ENCODE measurements at places on chromosomes 6 and 20.

- DNase-seq, result no peak
Observed at GRCh38 chr6:149852180-149852579, 12.0 kb downstream of the LRP11 start.

DNA sequence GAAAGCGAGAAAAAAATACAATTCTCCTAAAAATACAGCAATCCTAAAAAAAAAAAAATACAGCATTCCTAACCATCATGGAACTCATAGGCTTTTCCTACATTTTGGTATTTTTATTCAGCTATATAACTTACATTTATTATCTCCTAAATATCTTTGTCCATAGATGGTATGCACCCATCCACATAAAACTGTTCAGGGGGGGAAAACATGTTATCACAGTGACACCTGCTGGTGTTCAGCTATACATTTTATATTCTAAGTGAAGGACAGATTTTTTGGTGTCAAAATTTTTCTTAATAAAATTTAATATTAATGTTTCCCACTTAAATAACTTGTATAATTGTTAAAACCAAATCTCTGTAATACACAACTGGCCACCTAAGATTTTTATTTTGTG, 58.0 kb downstream of the BLOC1S5 start:
- DNase-seq, result no peak

GRCh38 chr20:64157878-64158277, 6.4 kb upstream of the MYT1 start:
- DNase-seq, result no peak

- DNase-seq, result no peak
Observed at GRCh38 chr6:149194820-149195558, 122.5 kb upstream of the TAB2 start.

DNA sequence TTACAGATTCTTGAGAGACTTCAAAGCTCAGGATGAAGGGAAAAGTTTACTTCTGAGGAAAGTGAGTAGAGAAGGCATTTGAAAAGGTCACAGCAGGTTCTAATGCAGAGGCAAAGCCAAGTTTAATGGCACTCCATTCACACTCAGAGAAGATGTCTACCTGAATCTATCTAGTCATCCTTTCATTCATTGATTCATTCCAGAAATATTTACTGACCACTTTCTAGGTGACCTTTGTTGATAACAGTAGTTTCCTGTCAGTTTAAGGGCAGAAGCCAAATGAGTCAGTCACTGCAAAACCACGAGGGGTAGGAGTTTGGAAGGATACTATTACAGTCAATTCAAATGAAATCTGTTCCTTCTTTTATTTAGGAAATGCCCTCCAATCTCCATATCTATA, 30.8 kb downstream of the FBXO5 start:
- DNase-seq, result no peak

GRCh38 chr6:128241216-128241615, 279.2 kb downstream of the PTPRK start:
- DNase-seq, result peak; percentile 25

DNA sequence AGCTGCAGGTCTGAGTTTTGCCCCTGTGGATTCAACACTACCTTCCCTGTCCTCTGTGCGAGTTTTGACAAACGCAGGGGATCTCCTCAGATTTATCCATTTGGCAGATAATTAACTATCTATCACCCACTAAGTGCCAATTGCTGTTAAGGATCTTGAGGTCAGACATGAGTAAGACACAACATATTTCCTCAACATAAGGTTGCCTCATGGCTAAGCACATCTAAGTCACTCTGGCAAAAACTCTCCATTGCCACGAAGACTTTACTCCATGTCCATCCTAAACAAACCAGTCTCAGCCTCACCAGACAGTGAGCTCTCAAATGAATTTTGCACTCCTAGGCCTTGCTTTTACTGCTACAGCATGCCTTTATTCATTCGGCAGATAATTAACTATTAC, 408.4 kb downstream of the MAFB start:
- DNase-seq, result no peak

- no peak for DNase-seq
Observed at GRCh38 chr20:38452880-38453624, 17.9 kb upstream of the SNHG17 start.

DNA sequence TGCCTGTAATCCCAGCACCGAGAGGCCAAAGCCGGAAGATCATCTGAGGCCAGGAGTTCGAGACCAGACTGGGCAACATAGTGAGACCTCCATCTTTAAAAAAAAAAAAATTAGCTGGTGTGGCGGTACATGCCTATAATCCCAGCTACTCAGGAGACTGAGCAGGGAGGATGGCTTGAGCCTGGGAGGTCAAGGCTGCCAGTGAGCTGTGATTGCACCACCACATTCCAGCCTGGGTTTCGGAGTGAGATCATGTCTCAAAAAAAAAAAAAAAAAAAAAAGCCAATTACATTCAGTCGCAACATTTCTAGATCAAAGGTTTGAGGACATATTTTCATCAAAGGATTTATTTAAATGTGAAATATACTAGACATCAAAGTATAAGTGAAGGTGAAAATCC, 32.0 kb upstream of the EDN1 start:
- DNase-seq, result no peak

- DNase-seq, result no peak
Observed at GRCh38 chr6:123091091-123091895, 95.3 kb downstream of the CLVS2 start.

DNA sequence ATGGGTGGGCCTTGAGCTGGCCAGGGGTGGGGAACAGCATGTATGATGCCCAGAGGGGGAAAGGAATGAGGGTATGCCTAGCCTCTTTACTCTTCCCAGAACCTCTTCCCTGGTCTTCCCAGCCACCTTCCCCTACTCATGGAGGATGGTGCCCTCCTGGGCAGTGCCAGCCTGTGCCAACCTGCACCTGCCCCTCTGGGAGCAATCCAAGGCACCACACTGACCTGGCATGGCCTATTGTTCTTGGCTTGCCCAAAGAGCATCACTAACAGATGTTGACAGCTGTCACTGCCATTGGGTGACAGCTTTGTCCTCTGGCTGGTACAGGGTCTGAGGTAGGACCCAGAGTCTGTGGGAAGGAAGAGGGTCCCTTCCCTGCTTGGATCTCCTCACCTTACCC, 12.9 kb downstream of the LPIN3 start:
- DNase-seq, result no peak

GRCh38 chr20:4063631-4064030, 48.3 kb upstream of the RNF24 start:
- no peak for DNase-seq

DNA sequence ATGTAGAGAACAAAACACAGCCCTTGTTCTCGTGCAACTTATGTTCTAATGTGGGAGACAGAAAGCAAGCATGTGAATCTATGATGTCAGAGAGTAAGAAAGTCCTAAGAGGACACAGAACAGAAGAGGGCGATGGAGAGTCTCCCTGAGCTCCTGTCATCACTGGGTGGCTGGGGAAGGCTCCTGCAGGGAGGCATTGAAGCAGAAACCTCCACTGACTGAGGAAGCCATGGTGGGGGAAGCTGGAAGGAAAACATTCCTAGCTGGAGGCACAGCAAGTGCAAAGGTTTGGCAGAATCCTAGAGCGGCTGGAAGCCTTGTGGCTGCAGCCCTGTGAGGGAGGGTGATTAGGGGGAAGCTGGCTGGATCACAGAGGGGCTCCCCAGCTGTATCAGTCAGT, 248.0 kb downstream of the CDH26 start:
- no peak for DNase-seq

DNA sequence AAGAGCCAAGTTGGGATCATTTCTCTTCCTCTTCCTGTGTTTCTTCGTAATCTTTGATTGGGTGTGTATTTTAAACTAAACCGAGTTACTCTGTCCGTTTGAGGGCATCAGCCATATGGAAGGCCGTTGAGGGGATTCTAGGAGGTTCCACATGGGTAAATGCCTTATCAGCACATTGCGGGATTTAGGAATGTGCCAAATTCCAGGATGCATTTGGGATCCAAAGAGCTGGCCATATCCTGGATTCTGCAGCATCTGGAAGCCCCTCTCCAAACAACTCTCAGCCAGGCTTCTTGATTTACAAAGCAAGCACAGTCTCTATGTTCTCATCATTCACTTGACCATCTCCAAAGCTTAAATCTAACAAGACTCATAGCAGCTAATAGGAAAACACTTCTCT, 67.6 kb upstream of the RIN2 start:
- DNase-seq, result no peak

- peak; percentile 43 for DNase-seq
Observed at GRCh38 chr6:149028767-149029405, 282.1 kb downstream of the UST start.

- no peak for DNase-seq
Observed at GRCh38 chr6:167679790-167680604, 146.7 kb upstream of the AFDN start.

DNA sequence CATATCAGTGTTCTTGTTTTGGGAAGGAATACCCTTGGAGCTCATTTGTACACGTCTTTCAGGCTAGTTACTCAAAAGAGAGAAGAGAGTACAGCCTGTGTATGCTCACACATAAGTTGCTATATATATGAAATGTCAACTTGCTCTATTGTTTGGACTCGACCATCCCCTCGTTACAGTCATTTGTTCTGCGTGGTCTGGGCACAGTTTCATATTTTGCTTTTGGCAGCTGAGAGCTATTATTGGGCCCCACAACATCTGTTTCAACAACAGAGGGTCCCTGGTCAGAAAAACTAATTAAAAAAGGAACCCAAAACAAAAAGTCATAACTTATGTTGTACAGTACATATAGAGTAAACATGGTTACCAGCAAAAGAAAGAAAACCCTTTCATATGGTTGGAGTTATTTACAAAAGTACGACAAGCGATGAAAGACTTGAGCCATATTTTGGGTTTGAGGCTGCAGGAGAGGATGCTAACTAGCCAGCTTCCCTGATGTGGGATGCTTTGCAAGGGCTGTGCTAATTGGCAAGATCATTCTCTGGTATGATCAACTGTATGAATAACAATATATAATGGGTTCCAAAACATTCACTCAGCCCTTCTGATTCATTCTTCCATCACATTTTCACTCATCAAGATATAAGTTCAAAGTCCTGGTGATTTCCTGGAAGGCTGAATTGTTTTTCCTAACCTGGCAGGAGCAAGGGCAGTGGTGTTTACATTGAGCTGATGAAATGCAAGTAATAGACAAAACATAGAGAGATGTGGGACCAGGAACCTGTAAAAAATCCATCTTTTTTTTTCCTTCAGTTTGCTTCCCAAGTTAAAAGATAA, 137.9 kb downstream of the RPS12 start:
- no peak for DNase-seq

DNA sequence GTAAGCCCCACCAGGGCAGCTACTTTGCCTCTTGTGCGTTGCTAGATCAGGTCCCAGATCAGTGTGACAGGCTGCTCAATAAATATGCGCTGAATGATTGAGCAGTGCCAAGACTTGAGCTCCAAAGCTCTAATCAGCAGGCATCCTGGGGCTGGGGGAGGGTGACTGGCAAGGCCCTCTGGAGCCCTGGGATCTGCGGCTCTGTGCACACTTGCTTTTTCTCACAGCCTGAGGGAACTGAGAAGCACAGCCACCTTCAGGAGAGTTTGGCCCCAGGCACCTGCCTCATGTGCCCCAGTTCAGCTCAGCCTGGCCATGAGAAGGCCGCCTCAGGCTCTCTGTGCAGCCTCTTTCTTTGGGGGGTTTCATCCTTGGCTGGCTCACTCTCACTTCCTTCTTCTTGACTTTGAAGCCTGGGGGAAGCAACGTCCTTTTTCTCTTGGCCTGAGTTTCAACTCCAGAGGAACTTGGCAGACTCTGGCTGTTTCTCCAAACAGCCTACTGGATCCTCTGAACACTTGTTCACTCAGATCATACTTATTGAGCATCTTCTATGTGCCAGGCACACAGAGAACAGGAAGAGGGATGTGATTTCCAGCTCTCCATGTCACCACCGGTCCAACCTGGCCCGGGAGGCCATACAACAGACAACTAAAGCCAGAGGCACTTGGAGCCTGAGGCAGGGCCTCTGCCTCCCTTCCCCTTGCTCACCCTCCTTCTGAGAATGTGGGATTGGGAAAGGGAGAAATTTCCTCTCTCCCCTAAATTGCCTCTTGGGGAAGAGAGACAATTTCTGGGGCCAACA, 114.0 kb downstream of the VEGFA start:
- DNase-seq, result no peak

DNA sequence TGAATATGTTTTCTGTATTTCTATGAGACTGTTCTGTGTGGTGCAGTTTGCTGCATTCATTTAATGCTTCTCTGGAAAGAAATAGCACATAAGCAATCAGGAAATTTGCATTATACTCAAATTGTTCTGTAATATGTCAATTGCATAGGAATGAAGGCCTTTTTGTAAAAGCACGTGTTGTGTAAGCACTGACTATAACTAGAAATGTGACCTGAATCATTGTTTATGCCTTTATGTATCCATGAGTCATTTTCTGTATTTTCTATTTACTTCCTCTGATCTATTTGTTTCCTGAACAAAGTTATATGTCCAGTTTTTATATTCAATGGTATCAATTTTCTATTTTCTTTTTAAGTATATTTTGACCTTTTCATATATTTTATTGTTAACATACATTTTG, 1455.3 kb downstream of the GRIK2 start:
- DNase-seq, result no peak

DNA sequence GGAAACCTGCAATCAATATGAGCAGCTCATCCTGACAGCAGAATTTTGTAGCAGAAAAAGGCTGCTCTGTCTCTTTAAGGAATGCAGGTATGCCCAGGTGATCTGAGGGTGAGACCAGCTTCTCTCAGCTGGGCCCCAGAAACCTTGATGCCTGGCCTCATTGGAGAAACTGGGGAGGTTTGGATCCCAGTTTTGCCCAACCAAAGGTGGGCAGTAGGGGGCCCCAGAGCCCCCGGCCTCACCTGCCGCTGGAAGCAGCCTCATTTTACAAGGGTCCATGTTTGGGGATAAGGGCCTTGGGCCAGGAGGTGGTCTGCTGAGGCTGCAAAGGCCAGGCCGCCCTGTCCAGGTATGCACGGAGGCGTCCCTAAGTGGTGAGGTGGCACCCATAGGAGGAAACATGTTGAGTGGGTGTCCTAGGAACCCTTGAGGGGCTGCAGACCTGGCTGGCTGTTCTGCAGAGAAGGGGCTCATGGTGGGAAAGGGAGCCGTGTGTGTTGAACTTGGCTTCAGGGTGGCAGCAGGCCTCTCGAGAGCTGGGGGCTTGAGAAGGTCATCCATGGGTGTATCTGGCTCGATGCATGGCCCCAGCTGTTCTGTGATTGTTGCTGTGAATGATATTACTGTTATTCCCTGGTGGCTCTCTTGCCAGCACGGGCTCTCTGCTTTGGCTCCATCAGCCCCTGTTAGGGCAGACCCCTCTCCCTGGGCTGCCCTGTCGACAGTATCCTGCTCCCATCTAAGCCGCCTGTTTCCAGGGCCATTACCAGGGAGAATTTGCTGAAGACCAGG, 208.4 kb downstream of the CDH4 start:
- no peak for DNase-seq

DNA sequence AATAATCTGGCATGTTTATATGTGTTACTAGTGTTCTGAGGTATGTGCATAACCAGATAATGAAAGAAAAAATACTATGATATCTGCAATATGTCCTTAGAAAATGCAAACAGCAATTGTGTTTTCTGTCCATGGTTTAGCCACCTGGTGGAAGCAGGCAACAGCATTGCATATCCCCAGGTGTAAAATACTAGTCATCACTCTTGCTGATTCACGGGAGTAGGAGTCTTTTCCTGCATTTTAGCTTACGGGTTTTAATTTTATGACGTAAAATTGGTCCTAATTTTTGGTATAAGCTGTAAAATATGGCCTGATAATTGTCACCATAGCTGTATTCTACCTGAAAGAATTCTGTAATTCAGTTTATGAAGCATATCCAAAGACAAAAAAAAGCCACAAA, 2.5 kb downstream of the RNF182 start:
- no peak for DNase-seq

All from Peyer's patch (tissue), 4 donors.